ENCODE measurements at places on chromosomes 1 and 21. TPM values are rescaled to one million over a fixed set of nuclear protein-coding genes. Genes with fewer than 3 reads are reported as not detected.

RIMS3 gene
- 5.5 TPM for total RNA-seq

CGN gene
- total RNA-seq: 0.37 TPM

LRRC3 gene
- 0.91 TPM for total RNA-seq

CYP4B1 gene
- not detected for total RNA-seq

KCNAB2 gene
- total RNA-seq: 121 TPM

NKAIN1 gene
- not detected for total RNA-seq

TBX15 gene
- 0.09 TPM for total RNA-seq

- DNase-seq: no peak
Observed at GRCh38 chr1:53539711-53540603, 80.8 kb downstream of the DMRTB1 start.

DNA sequence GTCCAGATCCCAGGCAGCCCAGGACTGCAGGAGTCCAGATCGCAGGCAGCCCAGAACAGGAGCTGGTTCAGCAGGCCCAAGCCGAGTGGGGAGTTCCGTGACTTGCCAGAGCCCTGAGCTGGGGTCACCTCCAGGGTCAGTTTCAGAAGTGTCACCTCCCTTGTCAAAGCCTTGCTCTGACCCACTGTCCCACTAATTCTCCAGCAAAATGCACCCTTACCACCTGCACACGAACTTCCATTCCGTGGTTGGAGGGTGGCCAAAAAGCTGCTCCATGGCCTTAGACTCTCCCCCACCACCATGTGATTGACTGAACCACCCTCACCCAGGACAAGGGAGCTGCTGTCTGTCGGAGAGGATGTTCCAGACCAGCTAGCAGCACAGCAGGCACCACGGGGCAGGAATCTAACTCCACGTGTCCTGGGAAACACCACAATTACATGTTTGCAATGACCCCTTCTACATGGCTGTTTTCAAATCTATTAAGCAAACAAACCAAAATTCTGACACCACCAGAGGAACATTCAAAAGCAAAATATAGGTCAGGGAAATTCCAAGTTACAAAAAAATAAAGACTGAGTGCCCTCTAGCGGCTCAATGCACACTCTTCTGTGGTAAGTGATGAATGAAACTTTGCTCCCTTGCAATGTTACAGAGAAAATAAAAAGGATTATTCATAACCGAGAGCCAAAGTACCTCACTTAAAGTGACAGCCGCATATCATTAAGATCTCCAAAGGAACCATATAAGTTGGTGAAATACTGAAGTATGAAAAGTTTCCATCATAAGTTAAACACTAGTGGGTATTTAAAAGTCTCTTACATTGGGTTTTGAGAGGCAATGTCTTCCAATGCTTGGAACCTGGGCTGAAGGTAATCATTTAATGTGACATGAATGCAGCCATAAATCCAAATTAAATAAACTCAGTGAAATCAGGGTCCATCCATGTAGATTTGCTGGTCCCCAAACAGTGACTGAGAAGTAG lies 76.3 kb downstream of the NPHP4 start:
- no peak for DNase-seq

DNA sequence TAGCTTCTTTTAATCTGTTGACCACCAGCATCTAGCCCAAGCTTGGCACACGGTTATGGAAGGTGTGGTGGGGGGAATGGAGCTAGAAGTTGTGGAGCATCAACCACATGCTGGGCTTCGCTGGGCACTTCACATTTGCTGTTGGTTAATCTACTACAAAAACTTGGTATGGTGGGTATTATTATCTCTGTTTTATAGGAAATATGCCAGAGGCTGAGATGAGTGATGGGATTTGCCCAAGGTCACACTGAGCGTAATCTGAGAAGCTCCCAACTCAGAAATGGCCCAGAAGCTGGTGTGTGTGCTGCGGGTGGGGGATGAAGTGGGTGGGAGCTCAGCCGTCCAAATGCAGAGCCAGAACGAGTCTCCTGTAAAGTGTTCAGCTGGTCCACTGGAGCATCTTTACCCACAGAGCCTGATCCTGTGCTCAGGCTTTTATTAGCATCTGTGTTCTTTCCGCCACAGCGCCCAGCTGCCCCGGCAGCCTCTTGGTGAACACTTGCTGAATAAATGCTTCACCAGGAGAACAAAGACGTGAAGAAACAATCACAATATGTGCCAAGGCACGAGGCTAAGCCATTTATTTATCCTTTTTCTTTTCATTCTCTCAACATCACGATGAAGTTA lies 98.6 kb upstream of the JUN start:
- DNase-seq: no peak

DNA sequence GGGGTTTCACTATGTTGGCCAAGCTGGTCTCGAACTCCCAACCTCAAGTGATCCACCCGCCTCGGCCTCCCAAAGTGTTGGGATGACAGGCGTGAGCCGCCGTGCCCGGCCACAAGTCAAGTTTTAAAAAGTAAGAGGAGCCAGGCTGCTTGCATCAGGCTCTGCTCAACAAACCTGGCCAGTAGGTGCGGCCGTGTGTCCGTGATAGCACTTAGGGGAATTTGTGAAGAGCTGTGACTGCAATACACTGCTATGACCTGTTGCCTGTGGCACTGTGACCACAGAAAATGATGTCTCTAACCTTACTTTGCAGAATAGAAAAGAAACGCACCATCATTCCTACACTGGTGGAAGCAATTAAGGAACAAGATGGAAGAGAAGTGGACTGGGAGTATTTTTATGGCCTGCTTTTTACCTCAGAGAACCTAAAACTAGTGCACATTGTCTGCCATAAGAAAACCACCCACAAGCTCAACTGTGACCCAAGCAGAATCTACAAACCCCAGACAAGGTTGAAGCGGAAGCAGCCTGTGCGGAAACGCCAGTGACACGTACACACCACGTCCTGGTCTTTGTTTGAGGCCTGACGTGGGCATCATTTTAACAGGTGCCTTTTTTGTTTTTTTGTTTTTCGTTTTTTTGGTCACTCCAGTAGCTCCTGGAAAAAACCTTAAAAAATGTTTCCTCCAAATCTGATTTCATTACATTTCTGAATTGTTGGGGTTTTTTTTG lies 16.7 kb downstream of the C1orf174 start:
- DNase-seq: no peak

- no peak for DNase-seq
Observed at GRCh38 chr21:33869873-33870272, 45.7 kb downstream of the ATP5PO start.

GRCh38 chr1:248914796-248915381 lies 8.9 kb downstream of the PGBD2 start:
- DNase-seq: no peak

- no peak for DNase-seq
Observed at GRCh38 chr1:16139473-16139962, 16.4 kb downstream of the EPHA2 start.

DNA sequence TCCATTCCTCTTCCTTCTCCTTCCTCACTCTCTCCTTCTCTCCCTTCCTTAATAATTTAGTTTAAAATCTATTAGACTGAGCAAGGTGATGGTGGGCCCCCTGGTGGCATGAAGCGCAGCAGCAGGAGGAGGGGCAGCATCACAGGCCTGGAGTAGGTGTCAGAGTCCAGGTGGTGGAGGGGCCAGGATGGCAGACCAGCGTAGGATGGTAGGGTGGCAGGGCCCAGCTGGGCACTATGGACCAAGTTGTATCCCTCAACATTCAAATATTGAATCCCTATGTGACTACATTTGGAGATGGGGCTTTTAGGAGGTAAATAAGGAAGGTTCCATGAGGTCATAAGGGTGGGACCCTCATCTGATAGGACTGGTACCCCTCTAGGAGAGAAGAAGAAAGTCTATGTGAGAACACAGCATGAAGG lies 61.0 kb downstream of the WDR4 start:
- no peak for DNase-seq

DNA sequence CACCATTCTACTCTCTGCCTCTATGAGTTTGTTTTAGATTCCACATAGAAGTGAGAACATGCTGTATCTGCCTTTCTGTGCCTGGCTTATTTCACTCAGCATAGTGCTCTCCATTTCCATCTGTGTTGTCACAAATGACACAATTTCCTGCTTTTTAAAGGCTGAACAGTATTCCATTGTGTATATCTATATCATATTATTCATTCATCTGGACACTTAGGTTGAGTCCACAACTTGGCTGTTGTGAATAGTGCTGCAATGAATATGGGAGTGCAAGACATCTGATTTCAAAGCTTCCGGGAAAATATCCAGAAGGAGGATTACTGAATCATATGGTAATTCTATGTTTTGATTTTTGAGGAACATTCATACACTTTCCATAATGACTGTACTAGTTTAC lies 20.1 kb upstream of the DONSON start:
- DNase-seq: no peak

GRCh38 chr1:226738995-226739695 lies at the start of gene ITPKB:
ITPKB (minus strand) TSS chr1:226739282; CDS start chr1:226737458, 1,824 bp downstream.
- peak; percentile 43 for DNase-seq

- DNase-seq: peak; percentile 13
Observed at GRCh38 chr1:2972879-2973575, 48.2 kb upstream of the ACTRT2 start.

GRCh38 chr1:111214074-111214801 lies 13.3 kb upstream of the CHI3L2 start:
- no peak for DNase-seq

- DNase-seq: no peak
Observed at GRCh38 chr1:183764981-183765380, 39.9 kb upstream of the RGL1 start.

- no peak for DNase-seq
Observed at GRCh38 chr1:150080784-150081183, 13.2 kb downstream of the VPS45 start.

GRCh38 chr1:184270556-184270955 lies 116.3 kb upstream of the C1orf21 start:
- DNase-seq: no peak

- no peak for DNase-seq
Observed at GRCh38 chr1:113660088-113660487, 99.2 kb downstream of the PHTF1 start.

DNA sequence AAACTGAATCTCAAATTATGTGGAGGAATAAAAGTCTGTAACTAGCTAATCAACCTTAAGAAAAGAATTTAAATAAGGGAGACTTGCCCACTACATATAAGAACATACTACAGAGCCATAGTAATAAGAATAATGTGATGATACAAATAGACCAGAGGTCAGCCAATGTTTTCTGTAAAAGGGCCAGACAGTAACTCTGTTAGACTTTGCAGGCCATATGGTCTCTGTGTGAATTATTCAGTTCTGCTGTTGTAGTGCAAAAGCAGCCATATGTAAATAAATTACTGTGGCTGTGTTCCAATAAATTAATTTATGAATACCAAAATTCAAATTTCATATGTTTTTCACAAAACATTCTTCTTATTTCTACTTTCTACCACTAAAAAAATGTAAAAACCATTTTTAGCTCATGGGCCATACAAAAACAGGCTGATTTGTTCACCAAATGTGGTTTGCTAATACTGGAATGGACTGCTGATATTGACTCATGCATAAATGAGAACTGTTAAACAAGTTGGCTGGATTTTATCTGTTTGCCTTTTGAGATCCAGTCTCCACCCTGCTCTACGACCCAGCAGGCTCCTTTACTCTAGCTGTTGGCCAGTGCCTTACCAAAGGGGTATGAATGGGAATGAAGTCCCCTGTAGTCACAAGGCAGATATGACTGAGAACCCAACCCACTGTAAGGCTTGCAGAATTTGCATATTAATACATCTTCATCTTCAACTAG lies 98.2 kb upstream of the ZNHIT6 start:
- no peak for DNase-seq
